Stimulated activated CD4-positive, alpha-beta T cell treated with anti-CD3 and anti-CD28 coated beads, Interleukin-4, amount 100 ng/mL, for 4 hours (primary cell): ENCODE measurements at places on chromosomes 16 and 17.

DNA sequence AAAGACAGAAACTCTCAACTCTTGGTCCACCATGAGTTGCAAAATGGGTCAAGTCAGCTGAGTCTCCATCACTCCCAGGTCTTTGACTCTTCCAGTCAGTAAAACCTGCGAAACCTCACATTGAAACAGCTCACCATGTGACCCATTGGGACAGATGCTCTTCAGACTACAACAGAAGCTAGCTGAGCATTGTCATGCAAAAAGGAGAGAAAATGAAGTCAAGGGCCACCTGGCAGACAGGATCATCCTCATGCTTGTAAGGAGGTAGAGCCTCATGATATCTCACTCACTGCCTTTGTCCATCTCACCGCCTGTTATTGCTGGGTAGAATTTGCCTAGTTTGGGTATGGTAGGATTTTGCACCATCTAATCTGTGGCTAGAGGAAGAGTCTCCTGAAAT is 50.2 kb downstream of the MAF start:
- no peak for DNase-seq

DNA sequence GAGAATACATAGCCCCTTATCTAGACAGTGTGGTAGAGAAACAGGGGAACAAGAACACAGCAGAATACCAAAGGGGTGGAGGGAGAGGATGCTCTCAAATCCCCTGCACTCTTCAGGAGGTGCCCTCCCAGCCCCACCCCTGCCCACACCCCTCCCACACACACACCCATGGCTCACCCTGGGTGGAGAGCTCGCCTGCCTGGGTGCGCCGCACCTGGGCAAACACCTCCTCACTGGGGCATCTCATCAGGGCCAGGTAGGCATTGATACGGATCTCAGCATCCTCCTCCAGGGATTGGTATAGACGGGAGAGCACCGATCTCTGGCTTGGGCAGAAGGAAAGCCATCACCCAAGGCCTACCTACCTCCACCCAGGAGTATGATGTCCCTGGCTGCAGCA is 95.2 kb downstream of the LITAF start:
- no peak for DNase-seq

- no peak for DNase-seq
Observed at GRCh38 chr17:51373489-51374152, 113.3 kb downstream of the UTP18 start.

DNA sequence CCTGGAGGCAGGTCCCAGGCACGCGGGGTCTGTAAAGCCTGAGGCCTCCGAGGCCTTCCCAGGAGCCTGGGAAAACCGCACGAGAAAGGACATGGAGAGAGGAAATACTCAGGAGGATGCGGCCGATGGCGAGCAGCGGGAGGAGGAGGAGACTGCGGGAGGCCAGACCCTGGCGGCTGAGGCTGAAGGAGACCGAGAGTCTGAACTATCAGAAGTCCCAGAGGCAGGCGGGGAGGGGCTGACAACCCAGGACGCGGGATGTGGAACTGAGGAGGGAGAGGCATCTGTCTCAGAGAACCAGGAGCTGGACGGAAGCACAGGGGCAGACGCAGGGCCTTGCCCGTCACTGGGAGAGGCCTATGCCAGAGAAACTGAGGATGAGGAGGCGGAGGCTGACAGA is 2.4 kb downstream of the APOBR start:
- no peak for DNase-seq

DNA sequence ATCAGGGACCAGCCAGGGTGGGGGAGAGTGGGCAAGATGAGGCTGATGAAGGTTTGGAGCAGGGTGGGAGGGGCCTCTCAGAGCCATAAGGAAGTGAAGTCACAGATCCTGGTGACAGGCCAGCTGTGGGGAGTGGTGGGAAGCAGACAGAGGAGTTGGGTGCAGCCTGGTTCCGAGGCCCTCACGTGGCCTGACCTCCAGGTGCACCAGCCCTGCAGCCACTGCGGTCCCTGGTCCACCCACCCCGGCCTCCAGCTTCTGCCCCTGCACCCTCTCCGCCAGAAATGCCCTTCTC is 3.9 kb upstream of the ZFPM1 start:
- DNase-seq, result no peak

GRCh38 chr17:47204722-47205418 is 4.3 kb upstream of the MYL4 start:
- DNase-seq, result peak; percentile 23

- peak; percentile 24 for DNase-seq
Observed at GRCh38 chr16:46884513-46885293, 541 bp downstream of the GPT2 start.

GRCh38 chr16:24118126-24118821 is 137.9 kb upstream of the CACNG3 start:
- DNase-seq, result no peak

- DNase-seq, result no peak
Observed at GRCh38 chr17:3636908-3637373, 381 bp downstream of the CTNS start.

DNA sequence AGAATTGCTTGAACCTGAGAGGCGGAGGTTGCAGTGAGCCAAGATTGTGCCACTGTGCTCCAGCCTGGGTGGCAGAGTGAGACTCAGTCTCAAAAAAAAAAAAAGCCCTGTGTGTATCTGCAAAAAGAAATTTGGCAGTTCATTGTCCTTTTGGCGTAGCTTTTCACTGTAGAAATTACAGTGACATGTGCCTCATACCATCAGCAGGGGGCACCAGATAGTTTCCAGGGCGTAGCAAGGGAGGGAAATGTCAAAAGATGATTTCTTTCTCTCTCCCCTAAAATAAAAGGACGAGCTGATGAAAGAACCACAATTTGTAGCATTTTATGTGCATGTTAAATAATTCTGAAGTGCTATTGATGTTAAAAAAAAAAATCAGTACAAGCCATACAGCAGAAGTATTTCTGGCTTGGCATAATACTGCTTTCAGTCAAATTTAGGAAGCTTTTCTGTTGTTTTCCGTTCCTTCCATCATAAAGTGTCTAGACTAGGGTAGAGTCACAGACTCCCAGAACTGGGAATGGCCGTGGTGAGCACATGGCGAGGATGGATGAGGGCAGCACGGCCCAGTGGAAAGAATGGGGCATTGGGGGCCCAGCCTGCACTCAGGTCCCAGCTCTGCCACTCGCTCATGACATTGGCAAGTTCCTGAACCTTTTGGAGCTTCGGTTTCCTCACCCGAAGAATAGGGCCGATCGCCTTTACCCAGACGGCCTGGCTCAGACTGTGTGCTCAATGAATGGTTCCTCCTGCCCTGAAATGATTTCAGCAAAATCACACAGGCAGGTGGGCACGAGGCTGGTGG is 59.8 kb upstream of the RPH3AL start:
- DNase-seq, result peak; percentile 47

GRCh38 chr17:39196808-39197291 is 619 bp downstream of the CACNB1 start:
- no peak for DNase-seq

DNA sequence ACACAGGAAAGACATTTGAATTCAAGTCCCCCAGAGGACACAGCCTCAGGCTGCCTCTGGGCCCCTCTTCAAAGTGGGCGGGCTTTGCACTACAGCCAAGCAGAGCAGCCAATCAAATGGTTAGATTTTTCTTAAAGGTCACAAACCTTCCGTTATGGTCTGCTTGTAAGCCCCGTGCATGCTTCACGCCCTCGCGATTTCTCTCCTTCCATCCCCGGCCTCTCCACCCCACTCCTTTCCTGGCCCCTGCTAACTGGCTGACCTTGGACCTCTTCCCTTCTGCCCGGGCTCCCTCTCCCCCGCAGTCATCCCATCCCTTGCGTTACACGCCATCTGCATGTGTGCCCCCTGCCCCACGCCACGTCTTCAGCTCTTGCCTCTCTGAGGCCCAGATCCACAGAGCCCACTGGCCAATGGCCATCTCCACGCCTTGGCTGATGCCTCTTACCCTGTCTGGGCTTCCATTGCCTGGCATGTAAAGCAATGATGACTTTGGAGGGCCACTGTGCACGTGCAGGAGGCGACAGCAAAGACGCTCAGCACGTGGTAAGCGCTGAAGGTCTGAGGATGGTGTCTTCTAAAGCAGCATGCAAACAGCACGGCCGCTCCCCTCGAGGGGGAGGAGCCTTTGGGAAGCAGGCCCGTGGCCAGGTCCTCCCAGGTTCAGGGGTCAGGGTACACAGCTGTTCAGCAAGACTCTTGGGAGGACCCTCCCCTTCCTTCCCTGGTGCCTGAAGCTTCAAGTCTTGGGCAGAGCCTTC is 86.8 kb downstream of the ZDHHC7 start:
- no peak for DNase-seq

DNA sequence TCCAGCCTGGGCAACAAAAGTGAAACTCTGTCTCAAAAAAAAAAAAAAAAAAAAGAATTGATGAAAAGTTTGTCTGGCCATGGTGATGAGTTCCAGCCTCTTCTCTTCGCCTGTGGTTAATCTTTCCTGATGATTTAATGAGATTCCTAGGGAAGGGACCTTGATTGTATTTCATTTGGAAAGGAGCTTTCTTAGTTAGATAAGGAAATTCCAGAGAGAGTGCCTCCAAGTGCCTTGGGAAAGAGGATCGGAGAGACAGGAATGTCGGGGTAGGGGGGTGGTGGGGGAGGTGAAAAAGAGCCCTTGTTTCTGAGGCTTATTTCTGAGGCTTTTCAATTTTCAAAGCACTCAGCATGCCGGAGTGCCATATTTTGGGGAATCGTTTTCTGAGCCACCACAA is 93.2 kb upstream of the SIAH1 start:
- DNase-seq, result no peak

DNA sequence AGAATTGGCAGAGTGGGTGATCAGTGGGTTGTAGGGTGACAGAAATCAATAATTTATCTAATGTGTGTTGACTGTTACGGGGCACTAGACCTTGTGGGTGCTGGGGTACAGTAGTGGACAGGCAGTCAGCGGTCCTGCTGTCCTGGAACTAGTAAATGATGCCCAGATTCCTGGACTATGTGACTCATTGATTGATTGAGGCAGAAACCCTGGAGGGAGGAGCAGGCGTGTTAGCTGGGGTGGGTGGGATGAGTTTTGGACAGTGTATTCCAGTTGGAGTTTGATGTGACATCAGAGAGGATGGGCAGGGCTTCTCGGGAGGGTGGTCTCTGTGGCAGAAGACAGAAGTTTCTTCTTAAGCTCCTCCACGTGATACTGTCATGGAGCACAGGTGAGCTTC is 24.4 kb downstream of the PRMT7 start:
- DNase-seq, result no peak

DNA sequence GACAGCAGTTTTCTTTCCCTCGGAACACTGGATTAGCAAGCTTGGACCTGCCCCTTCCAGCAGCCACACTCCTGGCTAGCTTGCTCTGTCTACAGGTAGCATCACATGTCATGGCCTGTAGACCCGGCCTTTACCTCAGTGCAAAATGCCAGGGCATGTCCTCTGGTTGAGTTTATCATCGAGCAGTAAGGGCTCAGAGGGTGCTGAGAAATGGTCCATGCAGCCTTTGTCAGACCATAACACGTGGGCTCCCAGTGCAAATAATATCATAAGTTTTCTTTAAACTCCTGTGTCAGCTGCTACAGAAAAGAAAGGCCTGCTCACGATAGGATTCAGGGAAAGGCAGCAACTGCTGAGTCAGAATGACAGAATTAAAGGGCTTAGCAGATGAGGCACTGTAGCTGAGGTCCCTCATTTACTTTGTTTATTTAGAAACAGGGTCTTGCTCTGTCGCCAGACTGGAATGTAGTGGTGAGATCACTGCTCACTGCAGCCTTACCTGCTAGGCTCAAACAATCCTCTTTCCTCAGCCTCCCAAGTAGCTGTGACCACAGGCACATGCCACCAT is 8.0 kb upstream of the GNA13 start:
- no peak for DNase-seq

GRCh38 chr17:40342504-40343218 is 21.9 kb downstream of the GJD3 start:
- DNase-seq, result no peak

DNA sequence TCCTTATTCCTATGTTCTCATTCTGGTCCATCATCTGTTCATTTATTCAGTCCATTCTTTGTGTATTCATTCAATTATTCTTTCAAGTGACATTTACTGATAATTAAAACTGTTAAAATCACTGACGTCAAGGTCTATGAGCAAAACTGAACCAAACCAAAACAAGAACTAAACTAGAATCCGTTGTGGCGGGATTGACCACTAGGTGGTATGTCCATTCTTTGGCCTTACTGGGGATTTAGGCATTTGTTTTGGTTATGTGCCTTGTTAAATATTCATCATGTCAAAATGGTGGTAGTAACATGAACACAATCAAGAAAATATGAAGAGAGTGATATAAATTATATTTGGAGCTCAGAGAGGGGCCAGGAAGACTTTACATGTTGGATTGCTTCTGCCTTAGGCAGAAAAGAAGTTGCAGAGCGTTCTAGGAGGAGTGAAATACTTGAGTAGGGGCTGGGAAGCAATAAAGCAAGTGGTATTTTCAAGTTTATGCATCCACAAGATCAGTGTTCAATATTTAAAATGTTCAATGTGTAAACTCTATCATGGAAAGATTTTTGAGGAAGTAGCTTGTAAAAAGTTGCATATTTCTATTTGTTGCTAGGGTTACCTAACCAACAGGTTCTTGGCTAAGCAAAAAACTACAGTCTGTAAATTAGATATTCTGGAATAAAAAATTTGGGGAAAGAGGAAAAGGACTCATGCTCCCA is 129.0 kb downstream of the CDH13 start:
- no peak for DNase-seq

DNA sequence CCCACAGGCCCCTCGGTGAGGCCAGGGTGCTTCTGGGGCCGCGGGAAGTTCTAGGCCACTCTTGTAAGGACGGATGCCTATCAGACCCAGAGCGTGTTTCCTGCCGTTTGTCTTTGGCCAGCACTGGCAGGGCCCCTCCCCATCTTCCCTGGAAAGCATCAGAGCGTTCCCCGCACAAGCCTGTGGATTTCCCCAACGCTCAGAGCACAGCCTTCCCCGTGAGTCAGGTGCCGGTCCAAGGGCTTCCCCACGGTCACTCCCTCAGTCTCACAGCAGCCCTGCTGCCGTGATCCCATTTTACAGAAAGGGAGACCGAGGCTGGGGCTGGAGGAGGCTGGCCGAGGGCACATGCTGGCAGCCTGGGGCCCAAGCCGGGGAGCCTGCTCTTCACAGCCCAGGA is 33.7 kb downstream of the CRISPLD2 start:
- DNase-seq, result no peak

- peak; percentile 45 for DNase-seq
Observed at GRCh38 chr17:21573961-21574610, 118.2 kb upstream of the KCNJ18 start.
